ENCODE measurements at places on chromosomes 4 and X. TPM values are rescaled to one million over a fixed set of nuclear protein-coding genes. Genes with fewer than 3 reads are reported as not detected.

Gene VEGFC
- total RNA-seq: 8.7 TPM

Gene CABS1
- total RNA-seq: not detected

Gene GUCY2F
- under 0.01 TPM for total RNA-seq

Gene PFKFB1
- 0.13 TPM for total RNA-seq

Gene STBD1
- total RNA-seq: 10.0 TPM

Gene SPANXA1
- not detected for total RNA-seq

Gene REPS2
- 0.38 TPM for total RNA-seq

Gene GPR82
- total RNA-seq: not detected

Gene CLTRN
- total RNA-seq: 1.2 TPM

Gene RGN
- 0.26 TPM for total RNA-seq

Gene LIMCH1
- 5.2 TPM for total RNA-seq

Gene GLRB
- total RNA-seq: 2.6 TPM

Gene SSX3
- not detected for total RNA-seq

Gene SORCS2
- under 0.01 TPM for total RNA-seq

Gene TMEM271
- total RNA-seq: not detected

Gene SRPK3
- total RNA-seq: under 0.01 TPM

Gene PABPC4L
- under 0.01 TPM for total RNA-seq

Gene FABP2
- total RNA-seq: not detected

Measured in bronchial epithelial cell (primary cell).